ENCODE measurements at places on chromosomes 6 and 20. TPM values are rescaled to one million over a fixed set of nuclear protein-coding genes. Genes with fewer than 3 reads are reported as not detected.

DNA sequence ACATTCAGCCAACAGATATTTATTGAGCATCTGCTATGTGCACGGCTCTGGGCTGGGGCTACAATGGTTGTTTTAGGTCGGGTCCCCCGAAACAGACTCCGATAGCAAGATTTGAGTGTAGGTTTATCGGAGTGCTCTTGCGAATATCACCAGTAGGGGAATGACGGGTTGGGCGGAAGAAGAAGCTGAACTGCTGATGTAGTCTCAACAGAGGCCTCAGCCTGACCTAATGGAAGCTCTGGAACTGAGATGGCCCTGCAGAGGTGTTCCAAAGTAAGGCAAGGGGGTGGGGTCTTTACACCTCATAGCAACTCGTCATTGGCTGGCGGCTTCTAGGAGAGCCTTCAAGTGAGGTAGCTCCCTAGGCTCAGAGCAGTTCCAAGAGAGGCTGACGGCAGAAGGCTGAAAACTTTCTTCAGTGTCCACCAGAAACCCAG, 1.1 kb downstream of the L3MBTL1 start:
- DNase-seq = no peak

The SLC17A2 gene
- total RNA-seq = 0.11 TPM

DNA sequence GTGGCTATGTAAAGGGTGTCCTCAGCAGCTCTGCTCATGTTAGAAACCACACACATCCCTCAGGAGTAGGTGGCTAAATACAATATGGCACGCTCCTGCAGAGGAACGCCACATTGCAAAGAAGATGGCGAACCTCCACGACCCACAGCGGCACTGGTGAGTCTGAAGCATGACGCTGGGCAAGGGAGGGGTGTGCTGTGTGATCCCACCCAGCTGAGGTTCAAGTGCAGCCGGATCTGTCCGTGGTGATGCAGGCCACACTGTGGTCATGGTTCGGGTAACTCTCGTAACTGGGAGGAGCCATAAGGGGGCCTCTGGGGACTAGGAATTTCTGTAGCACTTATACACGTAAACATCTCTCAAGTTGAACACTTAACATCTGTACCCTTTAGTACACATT, 23.4 kb upstream of the APMAP start:
- DNase-seq = no peak

- DNase-seq = no peak
These were observed 34.9 kb upstream of the DST start for GRCh38 chr6:56677559-56677958.

DNA sequence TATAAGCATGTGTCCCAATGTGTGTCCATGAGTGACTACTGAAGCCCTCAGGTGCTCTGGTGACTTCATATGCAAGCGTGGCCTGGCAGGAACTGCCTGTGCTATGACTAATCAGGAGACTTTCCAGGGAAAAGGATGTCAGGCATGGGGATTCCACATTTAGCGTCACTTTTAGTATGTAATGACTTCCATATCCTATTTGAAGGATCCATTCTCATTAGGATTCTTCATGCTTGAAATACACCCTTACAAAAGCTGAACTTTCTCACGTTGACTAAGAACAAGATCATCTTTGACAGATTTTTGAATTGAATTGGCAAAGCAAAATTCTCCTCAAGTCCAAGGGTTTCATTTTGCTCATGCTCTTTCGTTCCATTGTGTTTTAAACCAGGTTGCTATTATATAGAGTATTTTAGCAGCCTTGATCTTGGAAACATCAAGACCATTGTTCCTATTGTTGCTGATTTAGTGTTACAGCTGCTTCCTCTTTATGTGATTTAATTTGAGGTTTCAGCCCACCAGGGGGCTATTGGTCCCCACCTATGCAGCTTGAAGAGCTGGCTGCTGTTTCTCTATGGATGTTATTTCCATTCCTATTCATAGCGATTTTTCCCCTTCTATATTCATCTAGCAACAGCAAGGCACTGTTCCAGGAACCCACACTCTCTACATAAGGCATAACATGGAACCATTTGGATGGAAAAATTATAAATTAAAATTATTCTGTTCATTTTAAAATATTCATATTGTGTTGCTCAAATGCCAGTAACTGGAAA, 418.6 kb downstream of the CDKAL1 start:
- DNase-seq = no peak
